ENCODE measurements at places on chromosomes 5 and 9.
A peak's percentile ranks its signal among the peaks of the same experiment; 100 is the strongest.

GRCh38 chr9:6424940-6425339 lies 11.9 kb downstream of the UHRF2 start:
- no peak for DNase-seq

- no peak for DNase-seq
Observed at GRCh38 chr5:87392801-87393200, 19.9 kb downstream of the CCNH start.

DNA sequence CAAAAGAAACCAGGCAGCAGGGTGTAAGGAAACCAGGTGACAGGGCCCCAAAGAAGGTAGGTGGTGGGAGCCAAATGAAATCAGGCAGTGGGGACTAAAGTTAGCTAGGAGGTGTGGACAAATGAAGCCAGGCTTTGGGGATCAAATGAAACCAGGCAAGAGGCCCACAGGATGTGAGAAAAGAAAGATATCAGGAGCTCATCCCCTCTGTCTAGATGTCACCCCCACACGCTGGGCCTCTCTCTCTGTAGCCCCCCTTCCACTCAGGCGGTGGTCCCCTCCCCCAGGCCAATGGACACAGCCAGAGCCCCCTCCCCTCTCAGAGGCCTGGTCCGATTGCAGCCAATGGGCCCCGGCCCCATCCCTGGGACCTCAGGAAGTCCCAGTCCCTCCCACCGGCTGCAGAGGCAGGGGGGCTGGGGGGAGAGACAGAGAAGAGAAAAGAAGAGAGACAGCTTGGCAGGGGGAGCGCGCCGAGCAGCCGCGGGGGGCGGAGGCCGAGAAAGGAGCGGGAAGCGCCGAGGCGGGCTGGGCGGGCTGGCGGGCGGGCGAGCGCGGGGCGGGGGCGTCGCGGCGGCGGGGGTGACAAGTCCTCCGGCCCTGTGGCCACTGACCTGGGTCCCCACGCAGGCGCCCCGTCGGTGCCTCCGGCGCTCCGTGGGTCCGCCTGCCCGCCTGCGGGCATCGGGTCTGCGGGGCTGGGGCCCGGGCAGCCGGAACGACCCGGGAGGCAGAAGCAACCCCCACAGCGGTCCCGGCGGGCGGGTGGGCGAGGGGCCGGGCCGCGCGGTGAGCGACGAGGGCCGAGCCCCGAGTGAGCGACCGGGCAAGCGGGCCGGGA lies 11.9 kb downstream of the CNTFR start:
- no peak for DNase-seq

GRCh38 chr5:37988454-37989046 lies 148.7 kb upstream of the GDNF start:
- DNase-seq, result no peak

DNA sequence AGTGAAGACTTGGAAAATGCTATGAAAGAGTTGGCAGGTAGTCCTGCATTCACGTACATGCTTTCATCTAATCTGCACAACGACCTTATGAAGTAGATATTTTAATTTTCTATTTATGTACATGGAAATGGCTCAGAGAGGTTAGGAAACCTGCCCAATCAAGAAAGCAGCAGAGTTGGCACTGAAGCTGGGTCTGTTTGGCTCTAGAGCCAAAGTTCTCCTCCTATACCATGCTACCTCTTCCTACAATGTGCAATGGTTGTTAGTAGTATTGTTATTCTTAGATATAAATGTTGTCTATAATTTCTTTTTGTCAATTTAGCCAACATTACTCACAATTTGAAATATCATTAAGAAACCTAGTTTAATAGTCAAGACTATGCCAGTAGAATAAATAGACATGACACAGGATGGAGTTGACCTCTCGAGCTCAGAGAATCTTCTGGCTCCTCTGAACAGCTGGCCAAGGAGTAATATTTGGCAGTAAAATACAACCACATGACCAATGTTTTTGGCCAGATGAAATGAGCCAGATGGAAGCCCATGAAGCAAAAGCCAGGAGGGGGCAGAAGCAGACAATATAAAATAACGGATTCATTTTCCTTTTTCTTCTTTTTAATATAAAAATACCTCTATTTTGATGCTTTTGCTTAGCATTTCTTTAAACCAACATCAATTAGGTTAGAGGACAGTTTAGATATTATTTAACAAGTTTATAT lies 542.3 kb downstream of the PDE4D start:
- DNase-seq, result peak; percentile 2

DNA sequence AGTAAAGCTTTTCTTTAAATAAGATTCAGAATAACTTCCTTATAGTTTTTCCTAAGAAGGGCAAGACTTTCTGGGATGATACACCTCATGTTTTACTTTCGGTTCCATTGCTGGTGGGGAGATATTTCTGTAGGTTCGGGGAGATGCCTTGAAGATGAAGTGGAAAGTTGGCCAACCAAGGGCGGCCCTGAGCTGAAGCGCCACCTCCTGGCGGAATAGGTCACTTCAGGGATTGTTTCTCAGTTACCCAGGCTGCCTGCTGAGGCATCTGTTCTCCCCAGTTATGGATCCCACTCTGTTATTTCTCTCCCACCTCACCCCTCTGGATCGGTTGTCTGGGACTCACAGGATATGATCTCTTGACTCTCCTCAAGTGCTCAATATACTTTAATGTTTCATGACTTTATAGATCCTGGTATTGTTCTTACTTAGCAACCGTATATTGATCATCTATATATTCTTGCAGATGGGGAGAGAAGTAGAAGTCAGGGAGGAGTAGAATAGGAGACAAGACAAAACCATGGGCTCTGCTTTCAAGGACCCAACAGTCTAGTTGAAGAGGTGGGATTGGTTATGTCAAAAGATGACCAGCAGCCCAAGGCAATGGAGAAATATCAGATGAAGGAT lies 23.4 kb downstream of the MEGF10 start:
- DNase-seq, result no peak

- no peak for DNase-seq
Observed at GRCh38 chr5:158303275-158303674, 444.3 kb upstream of the CLINT1 start.

- no peak for DNase-seq
Observed at GRCh38 chr5:59917121-59917520, 23.6 kb upstream of the PDE4D start.

DNA sequence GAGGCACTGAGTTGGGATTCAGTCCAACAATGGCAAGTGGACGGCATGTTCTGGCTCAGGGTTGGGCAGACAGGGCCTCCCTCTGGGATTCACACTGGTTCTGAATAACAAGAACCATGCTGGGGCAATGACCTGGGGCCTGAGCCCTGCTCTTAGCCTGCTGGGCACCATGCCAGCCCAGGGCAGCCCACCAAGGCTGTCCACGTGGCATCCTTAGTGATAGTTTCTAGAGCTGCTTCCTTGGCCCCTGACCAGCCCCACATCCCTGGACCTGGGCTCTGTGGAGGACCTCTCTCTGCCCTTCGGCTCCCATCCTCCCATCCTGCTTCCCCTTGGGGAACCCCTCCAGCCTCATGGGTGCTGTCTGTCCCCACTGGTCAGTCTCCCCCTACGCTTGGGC lies 22.3 kb upstream of the OLFM1 start:
- DNase-seq, result no peak

DNA sequence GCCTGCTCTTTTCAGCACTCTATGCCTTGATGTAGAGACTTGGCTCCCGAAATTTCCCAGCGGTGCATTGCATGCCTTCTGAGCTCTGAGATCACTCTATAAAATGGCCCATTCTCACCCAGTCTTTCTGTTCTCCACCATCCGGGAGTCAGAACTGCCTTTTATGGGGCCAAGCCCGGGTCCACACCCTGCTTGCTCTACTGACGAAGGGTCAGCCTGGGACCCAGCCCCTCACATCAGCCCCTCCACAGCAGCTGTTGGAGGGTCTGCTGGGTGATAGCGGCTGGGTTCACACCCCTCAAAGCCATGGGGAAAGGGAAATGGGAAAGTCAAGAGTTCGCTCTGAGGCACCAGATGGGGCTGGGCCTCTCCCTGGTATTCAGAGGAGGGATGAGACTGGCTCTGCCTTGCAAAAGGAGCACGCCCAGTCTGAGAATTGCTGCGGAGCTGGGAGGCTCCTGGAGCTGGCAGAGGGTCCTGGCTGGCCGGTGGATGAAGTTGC lies 66.0 kb upstream of the ORM1 start:
- no peak for DNase-seq

DNA sequence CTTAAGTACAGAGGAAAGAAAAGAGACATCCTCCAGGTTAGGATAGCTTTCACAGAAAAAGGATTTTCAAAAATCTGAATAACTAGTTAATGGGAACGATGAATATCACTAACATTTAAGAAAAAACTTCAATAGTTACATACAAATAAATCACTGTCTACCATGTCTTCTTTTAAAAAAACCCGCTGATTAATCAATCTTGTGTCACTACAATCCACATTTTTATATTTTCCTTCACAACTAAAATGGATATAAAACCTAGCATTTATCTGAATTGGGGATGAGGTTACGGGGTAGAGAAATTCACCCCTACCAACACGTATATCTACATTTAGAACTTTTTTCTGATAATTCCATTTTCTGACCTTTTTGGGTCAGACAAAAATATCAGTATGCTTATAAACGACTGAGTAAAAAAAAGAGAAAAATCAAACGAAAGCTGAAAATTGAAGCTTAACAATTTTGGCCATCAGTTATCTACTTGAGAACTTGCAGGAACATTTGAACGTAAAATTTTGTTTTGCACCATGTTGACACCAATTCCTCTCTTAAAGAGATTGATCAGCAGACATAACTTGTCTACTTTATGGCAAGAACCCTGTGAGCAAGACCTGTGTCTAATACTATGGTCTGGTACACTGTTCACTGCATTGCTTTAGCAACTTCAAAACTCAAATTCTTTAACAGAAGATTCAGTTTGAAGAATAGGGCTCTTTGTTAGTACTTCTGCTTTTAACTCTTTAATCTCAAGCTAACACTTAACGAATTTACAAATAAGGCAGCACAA lies 4.8 kb downstream of the NR3C1 start:
- no peak for DNase-seq

DNA sequence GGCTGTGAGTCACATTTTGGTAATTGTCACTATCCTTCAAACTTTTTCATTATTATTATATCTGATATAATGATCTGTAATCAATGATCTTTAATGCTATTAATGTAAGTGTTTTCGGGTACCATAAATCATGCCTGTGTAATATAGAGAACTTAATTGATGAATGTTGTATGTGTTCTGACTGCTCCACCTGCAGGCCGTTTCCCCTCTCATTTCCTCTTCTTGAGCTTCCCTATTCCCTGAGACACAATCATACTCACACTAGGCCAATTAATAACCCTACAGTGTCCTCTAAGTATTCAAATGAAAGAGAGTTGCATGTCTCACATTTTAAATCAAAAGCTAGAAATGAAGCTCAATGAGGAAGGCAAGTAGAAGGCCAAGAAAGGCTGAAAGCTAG lies 420.9 kb upstream of the SGCD start:
- no peak for DNase-seq

Measured in cerebellar nuclear complex (tissue), 1 donor.